COLO829 (cell line): ENCODE measurements at places on chromosomes 11 and 22.
A peak's percentile ranks its signal among the peaks of the same experiment; 100 is the strongest.

GRCh38 chr22:40044870-40045834 lies 50.4 kb downstream of the FAM83F start:
- no peak for DNase-seq

DNA sequence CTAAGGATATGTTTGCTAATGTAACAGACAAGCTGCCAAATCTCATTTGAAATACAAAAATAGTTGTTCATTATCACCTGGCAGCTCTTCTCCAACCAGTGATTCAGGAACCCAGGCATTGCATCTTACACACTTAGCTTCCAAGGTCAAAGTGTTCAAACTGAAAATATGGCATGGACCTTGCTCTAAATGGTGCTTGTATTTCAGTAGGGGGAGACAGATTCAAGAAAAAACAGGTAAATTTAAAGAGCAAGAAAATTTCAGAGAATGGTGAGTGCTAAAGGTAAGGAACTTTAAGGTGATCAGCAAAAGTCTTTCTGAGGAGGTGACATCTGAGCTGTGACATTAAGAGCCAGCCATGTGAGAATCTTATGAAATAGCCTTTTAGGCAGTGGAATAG lies 82.8 kb upstream of the E2F8 start:
- DNase-seq, result no peak

GRCh38 chr11:68500206-68500605 lies 39.7 kb downstream of the PPP6R3 start:
- no peak for DNase-seq

GRCh38 chr11:68517121-68517741 lies 56.7 kb downstream of the PPP6R3 start:
- DNase-seq, result no peak

GRCh38 chr22:37259540-37260029 lies 15.5 kb upstream of the RAC2 start:
- peak; percentile 50 for DNase-seq

DNA sequence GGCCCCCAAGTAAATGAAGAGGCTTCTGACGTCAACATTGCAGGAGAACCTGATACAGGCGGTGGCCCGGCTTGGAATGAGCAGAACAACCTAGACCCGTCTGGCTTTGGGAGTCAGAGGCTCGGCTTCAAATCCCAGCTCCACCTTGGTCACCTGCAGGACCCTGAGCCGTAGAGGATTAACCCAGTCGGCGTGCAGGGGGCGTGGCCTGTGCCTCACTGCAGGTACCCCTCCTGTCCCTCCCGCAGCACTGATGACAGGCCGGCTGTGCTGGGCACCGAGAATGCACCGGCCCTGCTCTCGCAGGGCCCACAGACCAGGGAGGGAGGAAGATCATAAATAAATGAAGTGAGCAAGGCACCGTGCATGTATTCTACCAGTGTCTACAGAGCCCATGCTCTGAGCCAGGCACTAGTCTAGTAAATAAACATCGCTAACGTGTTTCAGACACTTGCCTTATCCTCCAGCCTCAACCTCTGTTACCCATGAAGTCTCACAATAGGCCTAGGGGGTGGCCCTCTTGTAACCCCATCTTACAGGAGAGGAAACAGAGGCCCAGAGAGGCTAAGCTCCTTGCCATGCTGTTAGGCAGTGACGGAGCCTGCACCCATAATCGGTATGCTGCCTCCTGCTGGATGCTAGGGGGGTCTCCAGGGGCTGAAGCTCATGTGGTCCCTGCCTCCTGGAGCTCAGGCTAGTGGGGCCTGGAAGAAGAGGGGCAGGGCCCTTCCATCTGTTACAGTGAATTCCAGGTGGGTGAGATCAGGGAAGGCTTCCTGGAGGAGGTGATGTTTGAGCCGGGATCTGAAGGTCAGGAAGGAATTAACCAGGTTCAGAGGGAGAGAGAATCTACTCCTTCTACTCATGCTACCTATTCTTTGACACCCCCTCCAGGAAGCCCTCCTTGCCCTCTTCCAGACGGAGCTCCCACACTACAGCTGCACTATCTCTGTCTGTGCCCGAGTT lies 53.4 kb downstream of the RTL6 start:
- no peak for DNase-seq

DNA sequence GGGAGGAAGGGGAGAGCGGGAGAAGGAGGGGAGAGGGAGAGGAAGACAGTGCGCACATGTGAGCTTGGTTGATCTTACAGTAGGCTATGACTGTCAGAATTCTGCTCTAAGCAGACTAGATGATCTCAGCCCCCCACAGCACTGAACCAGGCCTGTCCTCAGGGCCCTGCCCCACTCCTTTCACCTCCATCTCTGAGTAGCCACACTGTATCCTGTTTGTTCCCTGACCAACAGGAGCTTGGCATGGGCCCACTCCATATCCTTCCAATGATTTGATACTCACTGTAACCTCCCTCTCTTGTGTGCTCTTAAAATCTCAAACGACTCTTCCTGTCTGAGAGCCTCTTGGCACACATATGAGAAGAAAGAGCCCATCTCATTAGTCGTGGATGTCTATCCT lies 86.1 kb upstream of the PARVA start:
- no peak for DNase-seq

DNA sequence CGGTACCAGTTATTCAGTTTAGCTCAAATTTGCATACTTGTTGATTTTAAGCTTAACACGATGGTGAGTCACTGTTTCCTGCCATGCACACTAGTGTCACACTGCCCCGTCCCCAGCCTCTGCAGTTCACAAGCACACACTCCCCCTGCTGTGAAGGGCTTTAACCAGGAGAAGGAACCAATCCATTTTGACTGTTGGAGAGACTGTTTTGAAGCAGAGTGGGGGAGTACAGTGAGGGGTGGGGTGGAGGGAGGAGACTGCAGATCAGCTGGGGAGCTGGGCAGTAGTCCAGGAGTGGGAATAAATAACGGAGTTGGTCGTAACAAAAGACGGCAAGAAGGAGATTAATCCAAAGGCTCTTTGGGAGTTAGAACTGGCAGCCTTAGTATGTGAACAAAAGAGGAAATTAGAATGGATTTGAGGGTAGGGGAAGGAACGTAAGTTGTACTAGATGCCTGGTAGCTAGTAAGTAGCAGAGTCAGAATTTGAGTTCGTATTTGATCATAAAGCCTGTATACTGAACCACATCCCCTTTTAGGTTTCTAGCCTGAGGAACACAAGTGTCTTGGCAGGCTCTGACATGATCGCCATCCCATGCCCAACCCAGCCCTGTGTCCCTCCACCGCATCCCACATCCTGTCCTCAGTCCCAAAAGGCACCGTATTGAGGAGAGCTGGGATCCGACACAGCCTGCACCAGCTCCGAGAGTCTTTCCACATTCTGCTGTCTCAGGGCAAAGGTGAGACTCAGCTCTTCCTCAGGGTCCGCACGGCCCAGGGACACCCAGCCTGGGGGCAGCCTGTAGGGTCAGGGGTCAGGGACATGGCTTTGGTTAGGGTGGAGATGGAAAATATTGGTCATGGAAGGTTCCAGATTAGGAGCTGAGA lies 862 bp downstream of the TPP1 start:
- DNase-seq, result peak; percentile 78

GRCh38 chr11:2591805-2592204 lies 108.0 kb downstream of the KCNQ1OT1 start:
- no peak for DNase-seq

- no peak for DNase-seq
These were observed 3.3 kb downstream of the ALDH3B2 start for GRCh38 chr11:67671211-67671520.

DNA sequence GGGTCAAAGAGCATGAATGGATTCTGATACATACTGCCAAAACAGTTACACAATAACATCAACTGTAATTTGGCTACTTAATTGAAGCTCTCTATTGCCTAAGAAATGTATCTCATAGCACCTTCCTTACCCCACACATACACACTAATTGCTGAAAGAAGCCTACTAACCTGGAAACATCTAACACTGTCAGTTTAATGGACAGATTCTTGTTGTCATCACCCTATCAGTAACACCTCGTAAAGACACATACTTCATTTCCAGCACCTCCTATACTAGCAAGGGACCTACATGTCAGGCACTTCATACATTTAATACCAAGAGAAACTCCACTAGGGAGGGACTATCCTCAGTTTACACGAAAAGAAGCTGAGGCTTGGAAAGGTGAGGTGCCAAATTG lies 9.9 kb downstream of the NAP1L4 start:
- DNase-seq, result no peak
